ENCODE measurements at places on chromosomes 2 and 18.

- no peak for DNase-seq
Measured at GRCh38 chr2:79793006-79793405, 280.2 kb downstream of the CTNNA2 start.

DNA sequence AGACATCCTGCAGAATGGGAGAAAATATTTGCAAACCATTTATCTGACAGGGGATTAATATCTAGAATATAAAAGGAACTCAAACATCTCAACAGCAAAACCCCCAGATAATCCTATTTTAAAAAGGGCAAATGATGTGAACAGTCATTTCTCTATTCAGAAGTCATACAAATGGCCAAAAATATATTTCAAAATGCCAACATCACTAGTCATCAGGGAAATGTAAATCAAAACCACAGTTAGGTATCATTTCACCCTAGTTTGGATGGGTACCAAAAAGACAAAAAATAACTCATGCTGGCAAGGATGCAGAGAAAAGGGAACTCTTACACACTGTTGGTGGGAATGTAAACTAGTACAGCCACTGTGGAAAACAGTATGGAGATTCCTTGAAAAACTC is 70.0 kb downstream of the TBR1 start:
- DNase-seq, result no peak

DNA sequence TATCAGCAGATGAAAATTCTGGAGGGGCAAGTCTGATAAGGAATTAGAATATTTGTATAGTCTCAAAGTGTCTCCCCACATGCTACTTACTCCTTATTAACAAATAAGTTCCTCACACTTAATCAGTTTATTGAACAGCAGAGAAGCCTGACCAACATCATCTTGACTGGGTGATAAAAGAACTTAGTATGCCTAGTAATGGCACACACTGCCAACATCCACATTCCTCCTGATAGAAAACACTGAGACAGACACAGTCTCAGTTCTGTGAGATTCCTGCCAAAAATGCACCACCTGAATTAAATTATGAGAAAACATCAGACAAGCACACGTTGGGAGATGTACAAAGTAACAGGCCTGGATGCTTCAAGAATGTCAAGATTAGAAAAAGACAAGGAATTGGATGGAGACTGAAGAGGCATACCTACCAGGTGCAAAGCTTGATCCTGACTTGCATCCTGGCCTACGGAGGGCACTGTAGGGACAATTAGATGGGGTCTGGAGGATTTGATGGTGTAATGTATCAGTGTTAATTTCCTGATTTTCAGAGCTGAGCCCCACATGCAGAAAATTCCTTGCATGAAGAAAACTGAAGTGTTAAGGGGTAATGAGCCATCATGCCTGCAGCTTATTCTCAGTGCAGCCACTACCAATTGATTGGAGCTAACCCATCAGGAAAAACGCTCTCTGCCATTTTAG is 200.4 kb upstream of the SH3BP4 start:
- no peak for DNase-seq

GRCh38 chr18:46623541-46623940 is 33.5 kb downstream of the LOXHD1 start:
- DNase-seq, result no peak

GRCh38 chr2:215437614-215438013 is 1.7 kb upstream of the FN1 start:
- DNase-seq, result no peak

DNA sequence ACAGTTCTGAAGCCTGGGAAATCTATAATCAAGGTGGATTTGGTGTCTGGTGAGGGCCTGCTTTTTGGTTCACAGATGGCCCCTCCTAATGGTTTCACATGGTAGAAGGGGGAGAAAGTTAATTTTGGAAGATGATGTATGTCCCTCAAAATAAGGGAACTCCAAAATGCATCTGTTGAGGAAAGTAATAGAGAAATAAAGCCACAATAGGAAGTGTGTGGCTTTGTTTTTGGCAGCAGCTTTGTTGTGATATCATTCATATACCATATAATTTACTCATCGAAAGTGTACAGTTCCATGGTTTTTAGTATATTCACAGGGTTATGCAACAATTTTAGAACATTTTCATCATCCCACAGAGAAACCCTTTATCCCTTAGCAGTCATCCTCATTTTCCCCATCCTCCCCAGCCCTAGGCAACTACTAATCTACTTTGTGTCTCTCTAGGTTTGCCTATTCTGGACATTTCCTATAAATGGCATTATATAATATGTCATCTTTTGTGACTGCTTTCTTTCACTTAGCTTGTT is 274.0 kb upstream of the FAM98A start:
- DNase-seq, result no peak

DNA sequence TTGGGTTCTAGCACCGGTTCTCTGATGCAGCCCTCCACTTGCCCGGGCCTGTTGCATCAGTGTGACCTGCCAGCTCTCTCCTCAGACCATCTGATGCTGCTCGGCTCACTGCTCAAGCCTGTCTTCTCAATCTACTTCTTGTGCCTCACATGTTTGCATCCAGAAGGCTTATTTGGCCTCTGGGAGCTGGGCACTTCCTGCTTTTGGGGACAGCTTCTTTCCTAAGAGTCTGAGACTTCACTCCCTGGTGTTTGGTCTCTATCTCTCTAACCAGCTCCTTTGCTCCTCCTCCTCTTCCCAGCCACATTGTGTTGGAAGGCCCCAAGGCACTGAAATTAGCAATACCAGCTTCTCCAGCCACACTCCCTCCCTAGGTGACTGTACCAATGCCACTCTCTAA is 212.8 kb downstream of the CDCA7 start:
- no peak for DNase-seq

DNA sequence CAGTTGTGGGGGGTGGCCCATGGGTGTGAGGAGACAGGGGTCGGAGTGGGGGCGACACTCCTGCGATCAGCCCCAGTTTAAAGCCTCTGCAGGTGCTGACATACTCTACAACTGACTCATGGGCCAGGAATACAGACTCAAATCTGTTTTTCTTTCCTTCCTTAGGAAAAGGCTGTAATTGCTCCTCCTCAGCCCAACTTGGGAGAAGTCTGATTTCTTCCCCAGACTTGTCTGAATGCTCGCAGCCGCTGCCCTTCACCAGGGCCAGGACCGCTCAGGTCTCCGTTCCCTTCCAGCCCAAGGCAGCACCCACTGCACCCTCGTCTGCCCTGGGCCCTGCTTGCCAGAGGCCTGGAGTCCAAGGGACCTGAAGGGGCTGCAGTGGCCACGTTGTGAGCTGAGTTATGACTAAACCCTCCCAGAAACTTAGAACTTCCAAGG is 41.3 kb downstream of the RHOB start:
- no peak for DNase-seq

DNA sequence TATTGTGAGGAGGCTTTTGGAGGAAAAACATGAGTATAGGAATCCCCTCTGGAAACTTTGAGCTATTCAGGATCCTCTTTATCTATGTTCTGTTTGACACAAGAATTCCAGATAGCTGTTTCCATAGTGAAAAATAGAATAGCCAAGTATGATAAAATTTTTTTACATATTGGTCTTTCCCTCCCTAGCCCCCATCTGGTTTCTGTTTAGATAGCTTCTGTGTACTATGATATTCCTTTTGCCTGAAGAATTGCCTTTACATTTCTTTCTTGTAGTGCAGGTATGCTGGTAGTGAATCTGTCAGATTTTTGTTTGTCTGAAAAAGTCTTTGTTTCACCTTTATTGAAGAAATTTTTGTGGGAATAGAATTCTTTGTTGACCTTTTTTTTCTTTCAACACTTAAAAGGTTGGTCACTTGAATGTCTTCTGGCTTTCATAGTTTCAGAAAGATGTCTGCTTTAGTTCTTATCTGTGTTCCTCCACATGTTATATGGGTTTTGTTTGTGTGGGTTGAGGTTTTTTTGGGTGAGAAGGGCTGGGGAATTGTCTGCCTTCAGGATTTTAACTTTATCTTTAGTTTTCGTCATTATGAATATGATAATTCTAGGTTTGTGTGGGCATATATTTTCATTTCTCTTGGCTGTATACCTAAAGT is 29.9 kb upstream of the FBLN7 start:
- no peak for DNase-seq
